ENCODE measurements at places on chromosomes 11 and 22.

- no peak for DNase-seq
Measured at GRCh38 chr11:113876798-113877669, 1.7 kb upstream of the USP28 start.

DNA sequence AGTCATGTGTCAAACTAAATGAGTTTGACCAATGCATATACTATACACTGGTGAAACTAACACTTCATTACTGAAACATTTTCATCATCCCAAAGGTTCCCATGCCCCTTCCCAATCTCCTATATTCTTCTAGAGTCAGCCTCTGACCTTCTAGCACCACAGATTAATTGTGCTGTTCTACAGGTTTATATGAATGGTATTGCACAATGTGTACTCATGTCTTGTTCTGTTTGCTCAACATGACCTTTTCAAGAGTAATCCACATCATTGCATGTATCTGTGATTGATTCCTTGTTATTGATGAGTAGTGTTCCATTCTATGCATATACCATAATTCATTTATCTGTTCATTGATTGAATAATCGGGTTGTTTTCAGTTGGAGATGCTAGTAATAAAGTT lies 7.5 kb upstream of the OR8G1 start:
- DNase-seq, result no peak

- DNase-seq, result no peak
Measured at GRCh38 chr11:130076778-130077481, 7.2 kb downstream of the APLP2 start.

DNA sequence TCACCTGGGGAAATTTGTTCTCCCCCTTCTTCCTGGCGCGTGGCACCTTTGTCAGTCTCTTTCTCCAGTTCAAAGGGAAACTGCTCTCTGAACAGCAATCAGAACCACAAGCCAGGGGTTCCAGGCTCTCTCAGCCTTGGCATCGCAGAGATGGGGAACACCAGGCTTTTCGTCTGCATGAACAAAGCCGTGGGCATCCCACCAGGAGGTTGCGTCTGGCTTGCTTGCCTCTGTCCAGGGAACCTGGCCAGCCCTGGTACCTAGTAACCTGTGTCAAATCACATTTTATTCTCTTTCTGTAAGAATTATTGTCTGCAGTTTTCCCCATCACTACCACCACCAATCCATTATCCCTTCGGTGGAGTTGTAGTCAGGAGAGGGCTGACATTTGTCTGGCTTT lies 107.0 kb downstream of the WNT7B start:
- DNase-seq, result no peak

DNA sequence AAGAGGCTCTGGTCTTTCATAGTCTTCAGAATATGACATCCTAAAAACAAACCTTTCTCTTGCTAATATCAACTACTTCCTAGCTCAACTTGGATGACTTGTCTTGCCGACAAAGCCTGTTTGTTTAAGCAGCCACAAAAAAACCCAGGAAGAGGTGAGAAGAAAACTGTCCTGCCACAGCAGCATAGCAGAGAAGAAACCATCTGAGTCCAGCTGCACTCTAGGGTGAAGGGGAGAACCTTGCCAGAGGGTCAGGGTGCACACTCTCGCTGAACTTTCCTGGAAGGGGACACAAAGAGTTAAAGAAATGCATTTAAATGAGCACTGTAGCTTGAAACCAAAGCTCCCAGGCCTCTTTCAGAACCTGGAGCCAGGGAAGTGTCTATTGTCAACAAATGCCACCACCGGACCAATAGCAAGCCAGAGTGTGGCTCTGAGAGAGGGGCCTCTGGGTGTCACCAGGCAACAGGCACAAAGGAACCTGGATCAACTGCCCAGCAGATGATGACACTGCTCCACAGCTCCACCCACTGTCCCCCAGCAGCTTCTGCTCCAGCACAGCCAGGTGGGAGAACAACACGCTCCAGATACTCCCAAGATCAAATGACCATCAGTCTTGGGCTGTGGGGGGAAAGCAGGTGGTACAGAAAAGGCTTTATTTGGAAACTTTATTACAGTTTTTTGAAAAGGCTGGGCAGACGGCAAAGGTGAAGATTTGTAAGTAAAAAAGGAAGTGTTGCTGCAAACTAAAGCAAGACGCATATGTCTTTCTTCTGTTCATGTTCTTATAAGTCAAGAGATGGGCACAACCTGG lies 105.7 kb downstream of the RASSF10 start:
- DNase-seq, result no peak

GRCh38 chr22:36422287-36423014 lies 34.7 kb upstream of the MYH9 start:
- no peak for DNase-seq

DNA sequence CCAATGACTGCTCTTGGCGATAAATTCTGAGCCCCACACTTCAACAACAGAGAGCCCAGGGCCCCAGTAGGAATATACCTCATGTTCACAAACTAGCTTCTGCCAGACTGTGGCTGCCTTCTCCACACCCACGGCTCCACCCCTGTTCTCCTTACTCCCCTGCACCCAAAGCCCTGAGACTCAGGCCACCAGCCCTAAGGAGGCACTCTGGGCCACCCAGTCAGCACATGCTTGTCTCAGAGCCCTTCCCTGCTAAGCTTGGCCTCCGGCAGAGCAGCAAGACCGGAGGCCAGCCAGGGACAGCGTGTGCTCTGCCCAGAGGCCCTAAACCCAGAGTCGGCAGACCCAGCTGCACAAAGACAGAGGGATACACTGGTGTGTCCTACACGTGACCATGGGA lies 27.9 kb downstream of the SPATA19 start:
- DNase-seq, result no peak

DNA sequence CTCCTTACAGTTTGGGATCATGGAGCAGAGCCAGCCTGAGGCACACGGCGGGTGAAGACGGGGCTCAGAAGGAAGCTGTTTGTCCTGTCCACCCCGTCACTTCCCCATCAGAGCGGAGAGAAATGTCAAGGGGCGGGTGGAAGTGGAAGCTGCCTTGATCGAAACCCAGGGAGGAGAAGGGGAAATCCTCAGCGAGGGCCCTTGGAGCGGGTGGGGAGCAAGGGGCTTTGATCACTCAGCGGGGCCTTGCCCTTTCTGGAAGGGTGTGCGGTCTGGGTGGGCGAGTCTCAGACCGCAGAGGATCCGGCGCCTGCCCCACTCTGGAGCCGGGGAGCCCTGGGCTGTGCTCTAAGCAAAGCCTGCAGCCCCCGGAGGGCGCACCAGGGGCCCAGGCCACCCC lies 320.4 kb downstream of the NTM start:
- no peak for DNase-seq

GRCh38 chr22:40450616-40451015 lies 80.2 kb downstream of the SGSM3 start:
- DNase-seq, result no peak

DNA sequence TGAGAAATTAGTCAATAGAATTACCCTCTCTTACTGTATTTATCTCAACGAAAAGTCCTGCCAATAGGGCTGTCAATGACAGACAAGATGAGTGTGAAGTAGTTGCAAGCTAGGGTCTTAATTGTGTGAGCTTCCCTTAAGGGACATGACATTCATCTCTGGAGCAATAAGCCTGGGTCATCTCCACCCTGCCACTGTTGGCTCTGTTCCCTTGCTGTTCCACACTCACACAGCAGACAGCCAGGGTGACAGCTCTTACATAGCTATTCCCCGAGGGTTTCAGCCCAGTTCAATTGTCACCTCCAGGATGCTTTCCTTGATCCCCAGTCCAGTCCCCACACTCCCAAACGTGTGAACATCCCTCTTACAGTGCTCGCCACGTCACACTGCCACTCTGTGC lies 215.0 kb downstream of the NXPE2 start:
- no peak for DNase-seq

DNA sequence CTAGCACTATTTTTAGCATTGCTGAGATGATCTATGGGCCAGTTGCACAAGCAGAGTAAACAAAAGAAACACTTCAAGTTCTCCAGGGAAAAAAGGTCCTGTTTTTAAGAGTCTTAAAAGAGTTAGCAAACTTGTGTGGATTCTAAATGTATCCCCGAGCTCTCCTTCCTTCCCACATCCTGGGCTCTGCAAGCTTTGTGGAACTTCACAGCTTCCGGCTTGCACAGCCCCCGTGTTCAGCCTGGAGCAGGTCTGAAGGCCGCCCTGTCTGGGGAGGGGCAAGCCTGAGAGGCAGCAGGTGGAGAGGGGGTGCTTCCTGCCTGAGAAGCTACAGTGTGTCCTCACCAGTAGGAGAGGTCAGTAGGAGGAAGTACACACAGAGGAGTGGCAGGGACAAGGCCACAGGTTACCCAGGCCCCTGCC lies 35.1 kb upstream of the SUSD2 start:
- DNase-seq, result no peak

- no peak for DNase-seq
Measured at GRCh38 chr22:19055801-19056200, 66.4 kb downstream of the DGCR2 start.

GRCh38 chr11:134047586-134047999 lies 21.3 kb upstream of the JAM3 start:
- no peak for DNase-seq

GRCh38 chr11:37747121-37747520 lies 1149.1 kb upstream of the RAG2 start:
- DNase-seq, result no peak

DNA sequence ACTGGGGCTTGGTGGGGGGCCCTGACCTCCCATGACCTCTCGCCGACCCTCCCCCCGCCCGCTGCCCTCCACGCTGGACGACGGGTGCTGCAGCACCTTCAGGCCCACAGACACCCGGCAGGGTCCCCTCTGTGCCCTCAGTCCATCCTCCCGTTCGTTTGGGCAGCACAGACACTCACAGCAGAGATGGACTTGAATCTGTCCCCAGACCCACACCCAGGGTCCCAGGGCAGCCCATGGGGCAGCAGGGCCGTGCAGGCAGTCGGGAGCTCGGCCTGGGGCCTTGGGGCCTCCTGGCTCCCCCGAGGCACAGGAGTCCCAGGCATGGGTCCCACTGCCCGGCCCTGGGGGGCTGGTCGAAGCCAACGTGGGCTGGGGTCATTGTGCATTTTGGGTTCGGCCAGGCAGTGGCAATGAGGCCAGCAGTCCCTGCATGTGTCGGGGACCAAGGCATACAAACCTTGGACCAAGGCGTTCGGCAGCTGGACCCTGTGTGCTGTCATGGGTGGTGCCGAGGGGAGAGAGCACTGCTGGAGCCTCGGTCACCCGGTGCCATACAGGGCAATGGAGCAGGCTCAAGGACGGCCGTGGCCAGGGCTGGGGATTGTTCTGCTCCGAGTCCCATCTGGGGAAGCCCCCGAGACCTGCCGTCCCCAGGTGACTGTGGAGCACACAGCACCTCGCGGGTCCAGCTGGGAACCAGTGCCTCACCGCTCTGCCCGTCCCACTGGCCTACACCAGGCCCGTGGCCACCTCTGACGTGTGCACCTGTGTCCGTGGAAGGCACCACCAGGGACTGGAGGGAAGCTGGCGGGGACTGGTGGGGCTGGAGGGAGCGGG lies 19.3 kb upstream of the BRSK2 start:
- DNase-seq, result no peak

DNA sequence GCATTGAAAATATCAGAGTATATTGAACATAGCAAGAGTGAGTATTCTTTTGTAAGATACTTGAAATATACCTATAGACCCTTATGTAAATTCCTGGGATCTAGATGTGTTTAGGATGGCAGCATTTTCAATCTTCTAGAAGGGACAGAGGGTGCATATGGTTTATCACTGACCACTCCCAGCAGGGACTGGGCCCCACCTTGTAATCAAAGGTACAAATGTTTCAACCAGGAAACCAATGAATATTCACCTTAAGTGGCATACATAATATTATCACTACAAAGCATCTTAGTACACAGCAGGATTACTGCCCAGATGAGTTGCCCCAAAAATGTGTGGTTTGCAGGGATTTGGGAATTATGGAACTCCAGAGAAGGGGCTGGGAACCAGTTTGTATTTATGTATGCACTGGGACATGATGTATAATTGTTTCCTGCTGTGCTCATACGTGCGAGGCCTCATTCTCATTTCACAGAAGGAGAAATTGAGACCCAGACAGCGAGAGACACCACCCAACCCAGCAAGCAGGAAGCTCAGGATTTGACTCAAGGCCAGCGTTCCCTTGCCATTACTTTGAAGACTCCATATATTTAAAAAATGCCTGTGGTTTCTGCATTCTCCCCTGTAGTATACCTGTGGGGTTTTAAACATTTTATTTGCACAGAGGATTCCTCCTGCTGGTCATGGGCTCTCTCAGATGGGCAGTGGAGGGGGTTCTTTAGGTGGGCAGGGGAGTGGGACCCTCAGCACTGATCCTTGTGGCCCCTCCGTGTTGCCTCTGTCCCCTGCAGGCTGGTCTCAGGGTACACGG lies 5.2 kb downstream of the APOL4 start:
- no peak for DNase-seq

Measured in activated CD8-positive, alpha-beta memory T cell treated with anti-CD3 and anti-CD28 coated beads, Interleukin-2, amount 50 U/mL, for 48 hours (primary cell).